Glomerular endothelial cell (primary cell): ENCODE measurements at places on chromosomes 2 and 18. TPM values are rescaled to one million over a fixed set of nuclear protein-coding genes. Genes with fewer than 3 reads are reported as not detected.

- DNase-seq = no peak
Observed at GRCh38 chr2:7368211-7368610, 451.0 kb downstream of the RNF144A start.

GRCh38 chr2:202127687-202128331, 54.8 kb downstream of the KIAA2012 start:
- no peak for DNase-seq

GRCh38 chr2:88100489-88100858, 27.4 kb downstream of the FABP1 start:
- no peak for DNase-seq

DNA sequence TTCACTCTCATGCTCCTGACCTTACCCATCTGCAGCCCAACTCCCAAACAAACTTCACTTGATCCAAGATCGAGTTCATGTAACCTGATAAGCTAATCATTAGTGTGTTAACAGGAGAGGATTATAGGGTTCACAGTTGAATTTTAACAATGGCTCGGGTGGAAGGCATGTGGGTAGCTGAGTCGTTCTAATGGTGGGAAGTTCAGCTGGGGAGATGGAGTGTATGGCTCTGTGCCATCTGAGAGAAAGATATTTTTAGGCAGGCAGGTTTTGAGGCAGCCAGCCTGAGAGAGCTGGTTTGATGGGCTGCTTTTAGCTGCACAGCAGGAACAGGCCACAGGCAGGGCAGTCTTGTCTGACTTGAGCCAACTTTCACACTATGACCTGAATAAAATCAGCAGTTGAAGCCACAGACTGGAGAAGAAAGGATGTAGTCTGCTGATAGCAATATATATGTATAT, 17.7 kb upstream of the NFE2L2 start:
- no peak for DNase-seq

- no peak for DNase-seq
Observed at GRCh38 chr2:232587512-232587911, 37.0 kb downstream of the EIF4E2 start.

DNA sequence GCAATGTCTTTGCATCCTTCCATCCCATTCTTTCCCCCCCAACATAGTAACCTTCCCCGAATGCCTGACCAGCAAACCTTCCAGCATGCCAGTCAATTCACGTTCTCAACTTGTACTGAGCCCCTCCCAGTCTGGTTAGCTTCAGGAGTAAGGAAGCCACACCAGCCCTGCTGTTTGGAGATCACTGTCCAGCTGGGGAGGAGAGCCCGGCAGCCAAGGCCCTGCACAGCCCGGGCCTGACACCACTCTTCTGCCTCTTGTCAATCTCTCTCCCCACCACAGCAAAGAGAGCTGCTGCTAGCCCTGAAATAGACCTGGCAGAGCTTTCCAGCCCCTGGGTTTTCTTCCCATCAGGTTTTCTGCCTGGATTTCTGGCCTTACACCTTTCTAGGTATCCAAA, 185.8 kb upstream of the ID2 start:
- no peak for DNase-seq

GRCh38 chr2:72762276-72762675, 63.6 kb downstream of the EXOC6B start:
- DNase-seq = no peak

- peak; percentile 70 for DNase-seq
Observed at GRCh38 chr2:40962026-40962425, 510.1 kb upstream of the SLC8A1 start.

- DNase-seq = no peak
Observed at GRCh38 chr2:206920310-206920709, 19.0 kb upstream of the CPO start.

DNA sequence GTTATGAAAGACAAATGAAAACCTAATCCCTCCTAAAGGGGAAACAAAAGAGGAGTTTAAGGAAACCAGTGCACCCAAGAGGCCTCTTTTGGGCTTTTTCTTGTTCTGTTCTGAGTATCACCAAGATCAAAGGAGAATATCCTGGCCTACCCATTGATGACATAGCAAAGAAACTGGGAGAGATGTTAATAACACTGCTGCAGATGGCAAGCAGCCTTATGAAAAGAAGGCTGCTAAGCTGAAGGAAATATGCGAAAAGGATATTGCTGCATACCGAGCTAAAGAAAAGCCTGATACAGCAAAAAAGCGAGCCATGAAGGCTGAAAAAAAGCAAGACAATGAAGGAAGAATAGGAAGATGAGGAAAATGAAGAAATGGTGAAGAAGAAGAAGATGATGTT, 23.6 kb upstream of the STAT4 start:
- no peak for DNase-seq

DNA sequence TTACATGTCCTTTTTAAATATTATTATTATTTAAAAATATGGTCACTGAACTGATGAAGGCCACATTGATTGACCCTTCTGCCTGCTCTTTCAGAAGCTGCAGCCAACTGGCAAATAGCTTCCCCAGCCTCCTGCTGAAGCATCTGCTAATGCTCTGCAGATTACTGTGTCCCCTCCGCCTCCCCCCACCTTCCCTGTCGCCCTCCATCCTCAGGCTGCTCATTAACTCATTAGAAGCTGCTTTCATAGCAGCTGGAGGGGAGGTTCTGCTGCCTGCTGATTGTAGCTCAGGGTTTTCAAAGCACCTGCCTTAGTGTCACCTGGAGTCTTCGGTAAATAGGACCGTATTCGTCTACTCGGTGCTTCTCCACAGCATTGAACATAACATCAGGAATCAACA, 24.8 kb upstream of the LMAN1 start:
- no peak for DNase-seq

Gene REG3G
- not detected in 2 replicates for total RNA-seq

Gene ING5
- total RNA-seq = 7.9 and 16.2 TPM in 2 replicates

DNA sequence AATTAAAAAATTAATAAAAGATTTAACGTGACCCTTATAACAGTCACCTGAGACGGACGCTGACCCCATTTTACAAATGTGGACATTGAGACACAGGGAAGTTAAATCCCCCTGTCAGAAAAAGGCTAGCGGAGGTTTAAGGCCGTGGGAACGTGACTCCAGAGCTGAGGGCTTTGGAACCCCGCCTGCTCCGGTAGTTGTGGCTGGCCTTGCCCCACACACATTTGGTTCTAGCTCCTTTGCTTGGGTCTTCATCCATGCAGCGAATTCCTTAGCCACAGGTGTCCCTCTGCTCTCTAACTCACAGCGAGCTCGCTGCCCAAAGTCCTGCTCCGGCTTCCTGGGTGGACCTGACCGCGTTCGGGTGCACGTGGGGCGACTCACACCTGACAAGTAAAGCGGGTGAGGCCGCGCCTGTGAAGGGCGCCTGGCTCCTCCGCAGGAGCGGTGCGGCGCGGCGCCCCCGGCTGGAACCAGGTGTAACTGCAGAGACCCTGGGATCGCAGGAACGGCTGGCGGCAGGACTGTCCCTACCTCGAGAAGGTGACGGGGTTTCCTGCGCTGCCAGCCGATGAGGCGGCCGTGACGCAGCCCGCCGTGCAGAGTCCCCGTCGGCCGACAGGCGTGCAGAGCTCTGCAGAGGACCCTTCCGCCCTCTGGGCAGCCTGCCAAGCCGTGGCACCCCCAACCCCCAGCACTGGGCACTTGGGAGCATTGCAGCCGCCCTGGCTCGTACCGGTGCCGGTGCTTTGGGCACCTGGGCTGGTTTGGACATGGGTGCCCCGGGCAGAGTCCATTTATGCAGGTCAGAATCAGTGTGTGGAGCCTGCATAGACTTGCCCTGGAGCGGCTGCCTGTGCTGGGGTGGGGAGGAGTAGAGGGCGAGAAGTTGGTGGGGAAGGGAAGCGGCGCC, 2.4 kb upstream of the PROC start:
- DNase-seq = no peak

- DNase-seq = no peak
Observed at GRCh38 chr18:60809937-60810336, 437.4 kb upstream of the MC4R start.

Gene GATA6
- total RNA-seq = 7.0 and 18.1 TPM in 2 replicates

GRCh38 chr2:198400999-198401398, 596.6 kb downstream of the PLCL1 start:
- DNase-seq = no peak

DNA sequence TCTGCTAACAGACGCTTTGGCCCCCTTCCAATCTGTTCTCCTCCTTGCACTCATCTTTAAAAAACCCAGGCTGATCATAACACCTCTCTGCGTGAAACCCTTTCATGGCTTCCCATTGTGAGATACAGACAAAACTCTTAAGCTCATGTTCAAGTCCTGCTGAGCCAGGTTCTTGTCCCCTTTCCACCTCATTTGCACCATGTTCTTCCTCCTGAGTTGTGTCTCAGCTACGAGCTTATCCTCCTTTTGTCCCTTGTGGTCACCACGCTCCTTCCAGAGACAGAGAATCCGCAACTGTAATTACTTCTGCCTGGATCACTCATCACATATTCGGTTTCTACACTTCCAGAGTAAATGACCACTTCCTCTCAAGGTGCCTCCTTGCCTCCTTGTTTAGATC, 238.8 kb downstream of the ACTR3 start:
- DNase-seq = no peak

DNA sequence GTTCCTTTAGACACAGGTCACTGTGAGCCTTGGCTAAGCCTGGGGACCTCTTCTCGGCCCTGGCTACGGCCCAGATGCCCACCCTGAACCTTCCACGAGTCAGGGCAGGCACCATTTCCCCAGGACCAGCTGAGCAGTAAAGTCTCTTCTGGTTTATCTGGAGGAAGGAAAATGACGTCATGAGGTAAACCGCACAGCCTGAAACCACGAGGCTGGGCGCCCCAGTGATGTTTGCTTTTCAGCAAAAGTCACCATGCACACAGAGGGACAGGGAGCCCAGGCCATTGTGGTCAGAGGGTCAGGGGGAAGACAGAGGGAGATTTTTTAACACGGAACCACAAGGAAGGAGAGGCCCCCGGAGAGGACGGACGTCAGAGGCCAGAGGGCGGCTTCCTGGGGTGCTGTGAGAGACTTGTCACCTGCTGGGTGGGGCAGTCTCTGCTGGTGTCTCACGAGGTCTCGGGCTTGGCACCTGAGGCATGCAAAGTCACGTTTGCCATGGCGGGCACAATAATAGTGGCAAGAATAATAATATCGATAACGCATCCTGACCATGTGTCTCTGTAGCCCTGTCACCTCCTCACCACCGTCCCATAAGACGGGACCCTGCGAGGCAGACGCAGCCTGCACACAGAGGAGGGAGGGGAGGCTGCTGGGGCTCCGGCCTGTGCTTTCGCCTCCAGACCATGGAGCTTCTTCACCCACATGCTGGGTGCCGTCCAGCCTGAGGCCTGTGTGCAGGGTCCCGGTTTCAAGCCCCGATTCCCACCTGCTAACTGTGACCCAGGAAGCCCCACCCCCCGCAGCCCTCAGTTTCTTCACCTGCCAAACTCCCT, 33.2 kb upstream of the FOSL2 start:
- no peak for DNase-seq

- DNase-seq = no peak
Observed at GRCh38 chr18:58379443-58379842, 249.4 kb downstream of the ALPK2 start.

- DNase-seq = no peak
Observed at GRCh38 chr2:158796652-158797051, 1.5 kb downstream of the DAPL1 start.

DNA sequence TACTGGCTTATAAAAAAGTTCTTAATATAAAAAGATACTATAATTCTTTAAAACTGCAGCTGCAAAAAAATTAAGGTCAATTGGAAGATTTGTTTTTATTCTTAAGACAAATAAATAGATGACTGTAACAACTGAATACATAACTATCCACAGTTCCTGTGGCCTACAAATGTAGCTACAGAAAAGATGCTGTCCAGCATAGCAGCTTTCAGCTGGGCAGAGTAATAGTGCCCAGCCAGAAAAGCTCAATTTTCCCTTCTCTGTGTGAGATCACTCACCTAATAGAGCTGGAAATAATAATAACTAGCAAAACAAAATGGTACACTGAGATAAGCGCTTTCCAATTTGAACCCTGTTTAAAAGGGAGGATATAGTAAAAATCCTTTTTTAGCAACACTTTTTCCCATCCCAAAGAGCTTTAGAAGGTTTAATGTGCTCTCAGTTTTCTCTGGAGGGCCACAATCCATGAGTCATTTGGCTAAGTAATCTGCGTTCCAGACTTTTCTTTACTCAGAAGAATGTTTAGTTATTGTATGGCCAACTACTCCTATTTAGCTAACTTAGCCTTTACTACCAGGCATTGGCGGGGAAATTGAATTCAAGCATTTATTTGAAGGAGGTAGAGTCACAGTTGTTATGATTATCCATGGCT, 158.1 kb upstream of the SLC39A10 start:
- DNase-seq = no peak

Gene SPP2
- not detected in 2 replicates for total RNA-seq

DNA sequence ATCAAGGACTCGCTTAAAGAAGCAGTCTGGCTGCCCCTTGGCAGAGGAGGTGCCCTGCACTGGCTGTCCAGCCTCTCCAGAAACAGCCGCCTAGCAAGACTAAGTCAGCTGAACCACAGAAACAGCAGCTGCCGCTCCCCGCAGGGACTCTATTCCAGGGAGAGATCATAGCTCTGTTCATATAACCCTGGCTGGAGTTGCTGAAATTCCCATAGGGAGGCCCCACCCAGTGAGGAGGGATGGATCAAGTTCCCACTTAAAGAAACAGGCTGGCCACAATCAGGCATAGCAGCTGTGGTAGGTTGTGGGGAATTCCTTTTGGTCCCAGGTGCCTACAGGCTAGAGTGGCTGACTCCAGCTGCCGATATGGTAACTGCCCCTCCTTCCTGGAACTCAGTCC, 74.2 kb upstream of the MC4R start:
- no peak for DNase-seq

DNA sequence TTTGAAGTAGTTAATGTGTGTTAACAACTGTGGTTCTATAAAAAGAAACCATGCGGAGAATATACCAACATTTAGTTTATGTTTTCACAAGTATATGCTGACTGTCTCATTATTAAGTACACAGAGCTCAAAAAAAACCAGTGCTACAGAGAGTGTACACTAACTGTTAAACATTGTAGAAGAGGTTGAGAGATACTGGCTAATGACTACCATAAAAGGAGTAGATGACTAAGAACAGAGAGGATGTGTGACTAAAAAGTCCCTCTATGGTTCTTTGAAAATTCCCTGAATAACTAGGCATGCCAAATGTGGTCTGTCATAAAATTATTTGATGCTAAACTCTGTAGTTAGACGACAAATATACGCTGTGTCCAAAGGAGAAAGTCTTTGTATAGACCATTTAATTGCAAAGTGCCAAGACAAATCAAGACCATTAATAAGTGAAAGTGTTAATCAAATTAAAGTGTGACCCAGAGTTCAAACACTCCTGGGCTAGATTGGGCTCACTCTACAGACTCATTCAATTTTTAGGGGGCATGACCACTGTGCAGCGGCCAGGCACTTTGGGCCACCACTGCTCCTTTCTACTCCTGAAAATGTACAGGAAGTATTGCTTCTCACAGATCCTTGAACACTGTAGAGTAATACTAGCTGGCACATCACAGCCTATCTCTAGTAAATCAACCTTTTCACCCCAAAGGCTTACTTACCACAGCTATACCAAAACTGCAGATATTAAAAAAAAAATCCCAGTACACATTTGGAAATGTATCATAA, 45.1 kb upstream of the SERTAD2 start:
- DNase-seq = peak; percentile 85

DNA sequence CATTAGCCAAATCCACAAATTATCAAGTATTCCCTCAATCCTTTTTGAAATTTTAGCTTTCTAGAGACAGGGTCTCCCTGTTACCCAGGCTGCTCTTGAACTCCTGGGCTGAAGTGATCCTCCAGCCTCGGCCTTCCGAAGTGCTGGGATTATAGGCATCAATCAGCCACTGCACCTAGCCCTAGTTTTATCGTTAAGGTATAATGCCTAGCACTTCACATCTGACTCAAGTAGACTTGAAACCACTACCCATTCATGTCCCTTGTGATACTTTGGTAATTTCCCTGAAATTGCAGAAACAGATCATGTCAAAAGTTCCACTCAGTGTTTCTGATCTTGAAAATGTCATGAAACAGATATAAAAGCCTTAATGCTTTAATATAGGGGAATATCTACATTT, 26.3 kb downstream of the MEX3C start:
- DNase-seq = no peak

Gene SP140
- total RNA-seq = 0.10 TPM in 1 of 2 replicates, not detected in the other
